ENCODE measurements at places on chromosomes 3 and 15.

- DNase-seq = peak; percentile 39
These were observed 60.2 kb upstream of the FAM174B start for GRCh38 chr15:92715758-92716157.

GRCh38 chr3:94961423-94962100 lies 898.7 kb downstream of the NSUN3 start:
- DNase-seq = no peak

DNA sequence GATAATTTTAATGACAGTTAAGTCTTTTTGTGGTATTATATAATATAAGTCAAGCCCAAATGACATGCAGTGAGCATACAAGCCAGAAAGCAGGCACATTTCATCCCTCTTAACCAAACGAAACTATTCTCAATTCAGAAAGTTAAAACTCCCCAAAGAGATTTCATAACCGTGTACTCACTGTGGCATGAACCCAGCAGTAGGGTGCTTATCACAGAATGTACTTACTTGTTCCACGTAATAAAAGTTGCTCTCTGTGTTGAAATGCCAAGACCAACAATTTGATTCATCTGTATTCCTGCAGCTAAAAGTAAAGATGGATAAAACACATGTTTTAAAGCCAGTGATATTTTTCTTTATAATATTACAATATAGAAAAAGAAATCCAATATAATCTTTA lies 12.1 kb downstream of the GK5 start:
- DNase-seq = no peak

DNA sequence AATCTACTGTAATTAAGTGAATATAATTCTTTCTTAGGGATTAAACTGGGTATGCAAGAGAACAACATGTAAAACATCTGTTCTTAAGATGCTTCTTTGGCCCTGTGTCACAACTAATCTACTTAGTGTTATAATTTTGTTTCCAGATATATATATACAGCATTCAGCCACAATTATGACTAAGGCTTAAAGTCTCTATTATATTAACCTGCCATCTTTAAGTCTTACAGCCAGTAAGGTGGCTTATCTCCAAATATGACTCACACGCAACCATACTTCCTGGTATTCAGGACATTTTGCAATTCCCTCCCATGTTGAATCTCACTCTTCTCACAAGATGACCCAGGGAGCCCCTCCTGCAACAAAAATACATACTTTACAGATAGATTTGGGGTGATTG lies 6.6 kb upstream of the KBTBD8 start:
- peak; percentile 69 for DNase-seq

DNA sequence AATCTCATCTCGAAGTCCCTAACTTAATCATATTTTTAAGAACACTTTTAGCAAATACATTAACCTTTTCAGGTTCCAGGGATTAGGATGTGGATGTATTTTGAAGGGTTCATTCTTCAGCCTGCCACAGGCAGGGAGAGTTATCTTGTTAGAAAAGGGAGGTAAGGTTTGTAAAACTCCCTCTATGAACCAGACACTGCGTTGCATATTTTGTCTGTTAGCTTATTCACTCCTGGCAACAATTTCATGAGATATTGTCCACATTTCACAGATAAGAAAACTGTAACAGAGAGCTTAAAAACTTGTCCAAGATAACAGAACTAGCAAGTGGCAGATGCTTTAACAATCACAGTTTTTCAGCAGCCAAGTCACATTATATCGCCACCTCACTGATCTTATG lies 155.4 kb downstream of the DIPK2A start:
- DNase-seq = no peak

DNA sequence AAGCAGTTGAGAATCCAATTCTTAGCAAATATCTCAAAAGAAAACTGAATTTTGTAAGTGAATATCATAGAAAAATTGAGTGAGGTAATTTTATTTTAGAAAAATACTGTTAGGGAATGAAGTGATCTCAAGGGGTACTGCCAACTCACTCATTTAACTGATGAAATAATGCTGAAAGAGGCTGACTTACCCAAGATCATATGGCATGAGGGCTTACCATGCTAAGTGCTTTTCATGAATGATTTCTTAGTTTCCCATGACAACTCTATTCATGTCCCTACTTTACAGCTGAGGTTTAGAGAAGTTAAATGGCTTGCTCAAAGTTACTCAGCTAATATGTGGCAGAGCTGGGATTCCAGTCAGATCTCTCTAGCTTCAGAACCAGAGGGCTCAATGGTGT lies 30.6 kb downstream of the CCDC14 start:
- no peak for DNase-seq

- no peak for DNase-seq
These were observed 695.8 kb downstream of the TUSC7 start for GRCh38 chr3:117405359-117405758.

- no peak for DNase-seq
These were observed 33.4 kb upstream of the SCAANT1 start for GRCh38 chr3:63945558-63946096.

- DNase-seq = no peak
These were observed 105.2 kb downstream of the CHCHD4 start for GRCh38 chr3:14019459-14019858.

DNA sequence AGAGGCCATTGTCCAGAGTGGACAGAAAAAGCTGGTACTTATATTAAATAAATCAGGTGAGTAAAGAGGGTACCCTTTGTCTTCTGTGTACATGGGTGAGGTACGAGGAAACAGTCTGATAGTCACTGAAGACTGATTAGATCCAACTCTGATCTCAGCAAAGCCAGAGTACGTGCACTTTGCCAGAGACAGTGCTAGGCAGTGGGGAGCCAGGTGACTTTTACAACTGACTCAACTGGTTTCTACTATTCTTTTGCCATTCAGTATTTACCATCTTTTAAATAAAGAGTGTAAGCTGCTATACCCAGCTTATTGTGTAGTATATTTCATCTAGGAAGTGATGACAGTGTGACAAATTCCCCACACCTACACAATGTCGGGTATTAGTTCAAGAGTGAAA lies 3.3 kb downstream of the GNL3 start:
- DNase-seq = no peak

DNA sequence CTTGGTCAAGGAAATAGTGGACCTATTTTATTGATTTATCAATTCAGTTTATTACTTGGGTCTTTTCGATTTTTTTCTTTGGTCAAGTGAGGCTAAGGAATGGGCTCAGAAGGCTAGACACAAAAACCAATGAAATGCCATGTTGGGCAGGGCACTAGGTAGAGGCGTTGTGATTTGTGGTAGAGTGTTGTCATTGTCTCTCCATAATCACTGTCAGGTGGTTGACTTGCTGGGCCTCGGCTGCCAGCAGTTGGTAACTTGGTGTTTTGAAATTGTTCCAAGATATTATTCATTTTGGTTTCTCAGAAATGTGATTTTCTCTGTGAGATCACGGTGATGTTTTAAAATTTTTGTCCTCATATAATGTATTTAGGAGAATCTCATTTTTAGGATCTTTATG lies 173.6 kb downstream of the KLHL25 start:
- no peak for DNase-seq

GRCh38 chr3:87435926-87436620 lies 159.7 kb upstream of the POU1F1 start:
- no peak for DNase-seq

DNA sequence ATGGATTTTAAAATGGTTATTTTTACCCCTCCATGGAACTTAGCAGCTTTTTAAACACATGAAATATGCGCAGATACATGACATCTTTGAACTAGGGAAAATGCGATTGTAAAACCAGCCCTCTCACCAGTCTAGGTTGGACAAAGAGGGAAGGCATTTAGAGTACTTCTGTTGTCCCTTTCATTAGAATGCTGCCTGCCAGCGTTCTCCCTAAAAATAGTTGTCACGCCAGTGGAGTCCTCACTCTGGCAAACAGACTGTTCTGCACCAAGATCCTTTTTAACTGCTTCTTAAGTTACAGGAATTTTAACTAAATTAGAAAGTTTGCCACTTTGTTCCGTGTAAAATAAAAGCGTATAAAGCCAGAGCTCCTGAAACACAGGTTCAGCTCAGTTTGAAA lies 295.3 kb downstream of the VPS13C start:
- DNase-seq = no peak

- DNase-seq = no peak
These were observed 43.0 kb upstream of the GLCE start for GRCh38 chr15:69117431-69117871.

- DNase-seq = no peak
These were observed 68.6 kb downstream of the FHIT start for GRCh38 chr3:61182662-61183061.

GRCh38 chr3:106129939-106130338 lies 261.1 kb upstream of the CBLB start:
- no peak for DNase-seq

GRCh38 chr15:57573151-57573550 lies 18.6 kb upstream of the MYZAP start:
- no peak for DNase-seq

GRCh38 chr3:61157414-61157813 lies 93.8 kb downstream of the FHIT start:
- DNase-seq = no peak

DNA sequence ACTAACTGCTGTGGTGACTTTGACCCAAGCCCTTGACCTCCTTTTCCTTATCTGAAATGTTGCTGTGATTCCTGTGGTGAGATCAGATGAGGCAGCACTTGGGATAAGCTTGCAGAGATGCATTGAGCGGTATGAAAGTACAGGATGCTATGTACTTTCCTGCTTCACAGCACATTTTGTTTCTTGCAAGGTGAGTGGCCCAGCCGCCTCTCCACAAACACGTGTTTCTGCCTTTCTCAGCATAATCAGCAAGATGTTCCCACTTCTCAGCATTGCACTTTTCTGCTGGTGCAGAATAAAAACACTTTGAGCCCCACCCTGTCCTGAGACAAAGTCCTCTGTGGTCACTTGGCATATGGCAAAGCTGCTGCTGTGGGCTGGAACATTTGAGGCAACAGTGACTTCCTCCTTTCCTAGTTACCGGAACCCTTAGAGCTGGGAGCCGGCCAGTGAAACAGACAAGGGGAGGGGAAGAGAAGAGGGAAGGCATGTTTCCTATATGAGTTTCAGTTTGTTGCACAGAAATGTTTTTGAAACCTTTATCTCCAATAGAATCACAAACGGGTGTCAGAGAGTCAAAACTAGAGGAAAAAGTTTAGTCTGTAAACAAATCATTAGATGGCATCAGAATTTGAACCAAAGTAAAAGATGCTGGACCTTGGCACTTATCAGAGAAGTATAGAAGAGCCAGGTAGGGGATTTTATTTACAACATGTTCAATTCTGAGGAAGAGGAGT lies 5.0 kb downstream of the NUDT16 start:
- DNase-seq = no peak

- no peak for DNase-seq
These were observed 106.6 kb upstream of the ABI3BP start for GRCh38 chr3:101099791-101100190.

GRCh38 chr15:42704492-42704926 lies 32.4 kb downstream of the CDAN1 start:
- peak; percentile 19 for DNase-seq

- peak; percentile 18 for DNase-seq
These were observed 70.7 kb upstream of the DPH6 start for GRCh38 chr15:35616498-35617271.

GRCh38 chr3:157354722-157355121 lies 81.9 kb upstream of the PTX3 start:
- no peak for DNase-seq

DNA sequence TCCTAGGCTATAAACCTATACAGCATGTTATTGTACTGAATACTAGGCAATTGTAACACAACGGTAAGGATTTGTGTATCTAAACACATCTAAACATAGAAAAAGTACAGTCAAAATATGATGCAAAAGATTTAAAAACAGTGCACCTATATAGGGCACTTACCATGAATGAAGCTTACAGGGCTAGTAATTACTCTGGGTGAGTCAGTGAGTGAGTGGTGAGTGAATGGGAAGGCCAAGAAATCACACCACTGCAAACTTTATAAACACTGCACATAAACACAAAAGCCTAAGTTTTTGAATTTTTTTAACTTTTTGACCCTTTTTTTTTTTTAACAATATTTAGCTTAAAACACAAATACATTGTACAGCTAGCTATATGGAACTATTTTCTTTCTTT lies 204.7 kb upstream of the CTNNB1 start:
- DNase-seq = no peak

DNA sequence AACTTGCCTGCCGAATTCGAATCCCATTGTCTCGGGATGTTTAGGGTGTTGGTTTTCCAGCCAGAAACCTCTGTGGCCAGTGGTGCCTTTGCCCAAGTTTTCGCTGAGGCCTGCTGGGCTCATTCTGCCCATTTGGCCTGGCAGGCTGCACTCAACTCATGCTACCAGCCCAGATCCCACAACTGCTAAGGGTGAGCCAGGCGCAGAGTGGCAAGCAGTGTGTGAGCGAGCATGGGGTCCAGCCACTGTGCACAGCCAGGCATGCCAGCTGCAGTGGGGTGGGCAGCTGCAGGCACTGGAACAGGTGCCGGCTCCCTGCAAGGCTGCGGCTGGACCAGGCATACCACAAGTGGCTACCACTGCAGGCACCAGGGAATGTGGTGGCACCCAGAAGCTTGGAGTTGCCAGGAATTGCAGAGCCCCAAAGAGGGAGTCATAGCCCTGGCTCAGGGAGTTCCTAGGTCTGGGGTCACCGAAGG lies 151.4 kb upstream of the P2RY1 start:
- no peak for DNase-seq

DNA sequence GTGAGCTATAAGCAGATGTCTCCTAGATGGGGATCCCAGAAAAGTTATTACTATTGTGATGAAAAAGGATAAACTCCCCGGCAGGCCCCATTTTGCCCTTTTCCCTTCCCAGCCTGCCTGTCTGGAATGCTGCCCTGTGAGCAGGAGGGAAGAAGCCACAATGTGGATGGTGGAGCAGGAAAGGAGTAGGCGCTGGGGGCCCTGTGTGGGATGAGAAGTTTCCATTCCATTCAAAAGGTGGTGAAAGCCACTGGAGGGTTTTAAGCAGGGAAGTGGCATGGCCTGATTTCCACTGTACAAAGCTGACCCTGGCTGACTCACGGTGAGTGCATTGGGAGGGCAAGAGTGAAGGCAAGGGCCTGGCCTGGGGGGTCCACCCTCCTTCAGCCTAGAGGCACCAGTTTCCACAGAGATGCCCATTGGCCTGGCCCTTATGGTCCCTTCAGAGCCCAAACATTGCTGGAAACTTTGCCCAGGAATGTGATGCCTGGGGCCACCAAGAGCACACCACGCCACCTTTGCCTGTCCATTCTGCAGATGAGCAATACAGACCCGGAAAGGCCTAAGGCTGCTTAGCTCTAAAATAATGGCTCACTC lies 206.9 kb downstream of the RPLP1 start:
- no peak for DNase-seq

GRCh38 chr15:101256757-101257156 lies 4.9 kb upstream of the CHSY1 start:
- no peak for DNase-seq
